Activated T-cell treated with anti-CD3 and anti-CD28 coated beads for 4 hours (primary cell): ENCODE measurements at places on chromosomes 11 and 22.

DNA sequence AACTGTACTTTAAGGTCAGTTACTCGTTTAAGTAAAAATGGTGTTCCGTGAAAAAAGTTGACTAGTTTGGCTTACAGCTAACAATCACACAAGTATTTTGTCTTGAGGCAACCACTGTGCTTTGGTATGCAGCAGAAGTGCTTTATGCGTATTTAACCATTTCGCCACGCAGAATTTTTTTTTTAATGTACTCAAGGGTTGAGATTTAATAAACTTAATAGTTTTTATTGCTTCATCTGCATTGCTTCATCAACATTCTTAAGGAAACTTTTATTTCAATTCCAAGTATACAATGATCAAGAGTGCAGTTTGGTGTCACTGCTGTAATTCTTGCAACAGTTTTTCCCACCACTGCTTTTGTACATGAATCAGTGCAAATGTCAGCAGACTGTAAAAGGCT lies 66.4 kb downstream of the ZNRF3 start:
- no peak for DNase-seq

DNA sequence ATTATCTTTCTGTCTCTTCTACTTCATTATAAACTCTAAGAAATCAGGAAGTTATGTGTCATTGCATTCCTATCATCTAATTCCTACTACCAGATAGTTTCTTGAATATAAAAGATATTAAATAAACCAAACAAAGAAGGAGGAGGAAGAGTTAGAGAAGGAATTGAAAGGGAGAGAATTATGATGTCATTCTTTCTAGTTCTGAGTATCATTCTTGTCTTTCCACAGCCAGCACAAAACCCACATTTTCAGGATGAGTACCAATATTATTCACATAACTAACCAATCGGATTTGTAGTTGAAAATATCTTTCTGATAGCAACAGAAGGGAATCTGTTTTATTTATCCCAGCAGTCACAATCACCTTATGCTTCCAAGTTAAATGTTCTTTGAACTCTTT lies 13.3 kb downstream of the MS4A13 start:
- DNase-seq = no peak

DNA sequence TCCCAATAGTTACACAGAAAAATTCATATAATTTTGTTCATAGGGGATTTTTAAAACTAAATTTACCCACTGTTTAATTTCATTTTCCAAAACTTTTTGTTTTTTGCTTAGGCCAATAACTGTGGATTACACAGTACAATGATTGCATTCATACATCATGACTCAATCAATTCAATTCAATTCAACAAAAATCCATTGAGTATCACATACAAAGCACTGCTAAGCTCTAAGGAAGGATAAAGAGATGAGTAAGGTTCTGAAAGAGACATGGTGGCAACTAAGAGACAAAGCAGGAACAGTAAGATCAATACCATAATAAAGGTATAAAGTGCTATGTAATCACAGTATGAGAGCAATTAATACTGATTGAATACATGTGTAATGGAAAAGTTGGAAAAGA lies 9.4 kb upstream of the LAYN start:
- no peak for DNase-seq

DNA sequence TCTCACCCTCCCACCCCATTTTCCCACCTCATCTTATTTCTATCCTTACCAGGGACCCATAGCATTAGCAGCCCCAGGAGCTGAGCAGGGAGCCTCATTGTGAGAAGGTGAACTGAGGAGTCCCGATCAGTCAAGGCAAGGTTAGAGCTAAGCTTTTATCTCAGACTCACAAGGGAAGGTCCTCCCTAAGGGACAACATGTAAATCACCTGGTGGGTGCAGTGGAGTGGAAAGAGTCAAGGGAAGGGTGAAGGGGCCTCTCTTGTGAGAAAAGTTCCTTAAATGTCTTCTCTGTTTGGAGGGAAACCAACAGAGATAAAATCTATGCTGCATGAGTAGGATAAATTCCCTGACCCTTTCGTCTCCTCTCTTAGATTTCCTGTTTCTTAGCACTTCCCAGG lies 85.9 kb downstream of the GAB4 start:
- no peak for DNase-seq

DNA sequence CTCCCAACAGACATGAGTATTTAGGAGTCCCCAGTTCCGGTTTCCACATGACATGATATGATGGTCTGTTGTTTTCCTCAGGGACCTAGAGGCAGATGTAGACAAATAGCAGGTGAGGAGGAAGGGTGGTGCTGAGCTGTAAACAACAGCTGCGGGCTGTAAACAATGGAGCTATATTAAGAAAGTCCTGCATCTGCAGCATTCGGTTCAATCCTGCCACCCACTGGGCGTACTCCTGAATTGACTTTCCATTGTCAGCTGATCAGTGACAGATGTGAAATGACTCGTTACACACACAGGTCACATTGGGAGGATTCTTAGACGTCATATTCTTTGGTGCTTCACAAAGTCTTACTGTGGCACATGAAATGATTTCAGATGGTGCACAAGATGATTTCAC lies 26.8 kb upstream of the RAG1 start:
- DNase-seq = no peak

- no peak for DNase-seq
These were observed 48.6 kb upstream of the TMEM45B start for GRCh38 chr11:129766898-129767604.

DNA sequence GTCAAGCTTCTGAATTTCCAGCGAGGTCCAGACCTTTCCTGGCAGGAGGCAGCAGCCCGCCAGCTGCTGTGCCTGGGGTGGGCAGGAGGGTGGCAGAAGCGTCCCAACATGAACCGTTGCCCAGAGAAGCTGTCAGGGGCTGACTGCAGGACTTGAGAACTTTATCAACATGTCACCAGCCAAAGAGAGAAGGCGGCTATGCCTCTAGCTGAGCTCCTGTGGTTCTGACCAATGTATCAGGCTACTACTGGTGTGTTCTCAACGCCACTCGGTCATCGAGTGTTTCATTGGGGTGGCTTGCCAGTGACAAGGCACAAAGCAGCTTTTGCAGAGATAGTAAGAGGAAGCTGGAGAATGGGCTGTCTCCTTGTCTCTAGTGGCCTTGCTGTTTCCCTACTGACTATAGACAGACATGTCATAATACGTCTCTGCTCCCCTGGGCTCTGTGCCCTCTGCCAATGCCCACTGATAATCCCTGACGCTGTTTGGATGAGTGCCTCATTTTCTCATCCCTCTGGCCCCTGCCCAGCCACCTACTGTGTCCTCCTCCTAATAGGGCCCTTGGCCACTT lies 17.6 kb upstream of the ASCC2 start:
- no peak for DNase-seq

- DNase-seq = no peak
These were observed 53.5 kb downstream of the TEAD1 start for GRCh38 chr11:12727563-12728211.

GRCh38 chr11:64923151-64923661 lies 1.3 kb upstream of the PPP2R5B start:
- DNase-seq = no peak

DNA sequence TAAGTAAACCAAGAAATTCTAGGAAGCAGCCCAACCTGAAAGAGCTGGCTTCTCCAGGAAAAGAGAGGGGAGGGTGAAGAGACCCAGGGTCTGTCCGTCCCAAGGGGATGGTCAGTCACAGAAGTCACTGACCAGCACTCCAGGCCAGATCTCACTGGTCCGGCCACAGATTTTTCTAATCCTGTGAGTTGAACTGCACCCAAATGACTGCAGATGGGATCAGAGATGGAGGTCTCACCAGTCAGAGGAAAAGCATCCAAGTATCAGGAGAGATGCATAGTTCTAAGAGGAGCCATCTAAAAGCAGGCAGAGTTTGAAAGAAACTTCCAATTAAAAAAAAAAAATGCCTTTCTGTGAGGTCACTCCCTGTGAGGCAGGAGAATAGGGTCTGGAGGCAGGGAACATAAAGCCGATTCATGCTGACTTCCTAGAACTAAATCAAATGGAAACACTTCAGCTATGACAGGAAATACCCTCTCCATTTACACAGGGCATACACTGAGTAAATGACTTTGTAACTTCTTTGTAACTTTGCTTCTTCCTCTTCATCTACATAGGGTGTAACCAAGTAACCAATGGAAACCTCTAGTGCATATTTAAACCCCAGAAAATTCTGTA lies 144.5 kb downstream of the CCDC34 start:
- DNase-seq = no peak

GRCh38 chr22:25014896-25015755 lies 62.6 kb downstream of the KIAA1671 start:
- no peak for DNase-seq

- no peak for DNase-seq
These were observed 4.9 kb upstream of the OR52W1 start for GRCh38 chr11:6194065-6194581.

DNA sequence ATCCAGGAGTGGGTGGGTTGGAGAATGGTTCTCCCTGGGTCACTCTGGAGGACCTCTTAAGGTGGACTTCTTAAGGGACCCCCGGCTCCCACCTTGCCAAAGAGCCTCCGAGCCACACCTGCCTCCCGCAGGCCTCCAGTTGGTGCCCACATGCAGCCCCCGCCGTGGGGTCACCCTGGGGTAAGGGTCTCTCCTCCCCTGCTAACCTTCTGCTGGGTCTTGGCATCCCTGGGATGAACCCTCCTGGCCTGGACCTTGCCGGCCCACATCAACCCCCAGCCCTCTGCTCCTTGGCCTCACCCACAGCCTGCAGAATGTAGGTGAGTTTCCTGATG lies 12.5 kb upstream of the MUC6 start:
- DNase-seq = no peak

DNA sequence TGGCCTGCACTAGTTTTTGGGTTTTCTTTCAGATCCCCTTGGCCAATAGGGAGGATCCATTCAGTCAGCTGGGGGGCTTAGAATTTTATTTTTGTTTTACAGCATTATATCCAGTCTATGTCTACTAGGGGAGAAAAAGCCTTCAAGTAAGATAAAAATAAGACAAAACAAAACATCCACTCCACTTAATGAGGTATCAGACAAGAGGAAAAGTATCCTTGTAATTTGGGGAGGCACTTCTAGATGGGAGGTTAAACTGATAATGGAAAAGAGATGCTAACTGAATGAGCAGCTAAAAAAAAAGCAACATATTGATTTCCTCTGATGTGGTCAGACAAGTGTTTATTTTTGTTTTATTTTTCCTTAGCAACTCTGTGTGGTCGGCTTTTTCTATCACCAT lies 278.0 kb upstream of the ANO3 start:
- no peak for DNase-seq

GRCh38 chr11:16827139-16827538 lies 88.7 kb downstream of the C11orf58 start:
- DNase-seq = no peak

- DNase-seq = no peak
These were observed 227.4 kb downstream of the TMEM135 start for GRCh38 chr11:87265132-87265531.

GRCh38 chr11:16393340-16393739 lies 37.0 kb upstream of the SOX6 start:
- no peak for DNase-seq

- DNase-seq = no peak
These were observed 24.8 kb downstream of the FOLR3 start for GRCh38 chr11:72160319-72160718.

- DNase-seq = no peak
These were observed 274.2 kb downstream of the CASP12 start for GRCh38 chr11:104624021-104624420.

DNA sequence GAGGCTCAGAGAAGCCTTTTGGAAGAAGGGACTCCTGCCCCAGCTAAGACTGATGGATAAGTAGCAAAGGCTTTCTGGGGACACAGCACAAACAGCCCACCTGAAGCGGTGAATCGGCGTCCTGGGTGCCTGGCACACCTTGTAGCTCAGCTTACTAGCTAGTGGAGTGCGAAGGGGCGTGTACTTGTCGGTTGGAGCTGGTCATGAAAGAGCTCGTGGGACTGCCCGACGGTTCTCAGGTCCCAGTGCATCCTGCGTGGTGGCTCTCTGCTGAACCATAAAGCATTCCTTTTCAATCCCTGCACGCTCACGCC lies 690 bp upstream of the UVRAG start:
- DNase-seq = no peak

GRCh38 chr11:46846510-46846830 lies 390 bp upstream of the CKAP5 start:
- DNase-seq = no peak

- no peak for DNase-seq
These were observed 187.2 kb downstream of the SPON1 start for GRCh38 chr11:14149683-14150082.

- DNase-seq = no peak
These were observed 15.9 kb downstream of the RIBC2 start for GRCh38 chr22:45429424-45429823.

DNA sequence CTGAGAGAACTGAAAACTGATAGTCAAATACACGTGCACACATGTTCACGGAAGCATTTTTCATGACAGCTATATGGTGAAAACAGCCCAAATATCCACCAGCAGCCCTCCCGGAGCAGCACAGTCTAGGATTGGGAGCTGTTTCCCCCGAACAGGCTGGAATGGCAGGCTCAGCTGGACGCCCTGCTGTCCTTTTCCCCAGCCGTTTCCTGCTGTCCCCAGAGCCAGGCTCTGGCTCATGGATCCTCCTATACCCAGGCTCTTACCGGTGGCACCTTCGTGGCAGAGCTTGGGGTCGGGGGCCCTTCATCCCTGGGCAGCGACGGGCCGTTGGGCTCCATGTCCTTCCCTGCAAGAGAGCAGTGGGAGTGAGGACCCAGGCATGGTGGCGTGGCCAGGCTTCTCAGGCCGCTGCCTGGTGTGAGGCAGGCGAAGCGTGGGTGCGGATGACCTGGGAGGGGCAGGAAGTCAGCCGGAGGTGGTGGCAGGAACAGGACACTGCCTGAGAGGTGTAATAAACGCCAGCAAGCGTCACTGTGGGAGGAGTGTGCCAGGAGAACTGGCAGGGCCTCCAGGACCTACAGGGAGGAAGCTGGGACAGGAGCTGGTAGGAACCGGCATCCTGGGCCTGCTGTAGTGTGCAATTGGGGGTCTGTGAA lies 38.8 kb downstream of the OSBPL5 start:
- no peak for DNase-seq

DNA sequence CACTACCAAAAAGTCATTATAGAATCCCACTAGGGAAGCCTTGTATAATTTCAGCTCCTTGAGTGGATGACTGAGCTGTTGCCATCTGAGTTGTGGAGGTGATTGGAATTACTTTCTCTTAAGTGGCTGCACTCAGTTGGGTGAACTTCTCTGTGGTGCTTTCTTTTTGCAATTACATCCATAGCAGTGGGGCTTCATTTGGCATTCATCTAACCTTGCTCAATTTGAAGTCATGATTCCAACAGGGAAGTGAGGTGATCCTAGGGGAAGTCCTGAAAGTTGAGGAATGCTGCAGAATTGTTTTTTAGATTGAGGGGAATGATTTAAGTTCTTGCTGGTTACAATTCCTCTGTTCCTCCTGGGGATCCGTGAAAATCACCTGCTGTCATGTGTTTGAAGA lies 39.6 kb downstream of the ARHGAP42 start:
- DNase-seq = no peak

DNA sequence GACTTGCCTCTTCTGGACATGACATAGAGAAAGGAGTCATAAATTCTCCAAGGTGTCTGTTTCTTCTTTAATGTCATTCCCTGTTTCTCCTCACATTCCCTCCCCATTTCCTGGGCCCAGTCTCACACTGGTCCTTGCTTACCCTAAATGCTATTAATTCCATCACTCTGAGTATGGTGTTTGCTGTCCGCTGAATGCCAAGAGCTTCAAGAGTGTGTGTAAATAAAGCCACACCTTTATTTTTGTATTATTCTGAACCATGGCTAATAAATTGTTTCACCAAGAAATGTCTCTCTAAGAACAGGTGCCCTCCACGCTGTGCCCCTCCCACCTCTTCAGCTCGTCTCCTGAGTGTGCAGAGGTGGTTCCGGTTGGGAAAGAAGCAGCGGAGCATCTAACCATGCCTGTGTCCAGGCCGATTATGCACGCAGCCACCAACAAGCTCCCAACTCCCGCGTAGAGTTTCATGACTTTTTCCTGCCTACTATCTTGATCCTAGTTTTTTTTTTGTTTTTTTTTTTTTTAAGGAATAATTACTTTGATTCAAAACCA lies 8.6 kb downstream of the TMEM121B start:
- no peak for DNase-seq
